ENCODE measurements at places on chromosomes 6 and 20.

DNA sequence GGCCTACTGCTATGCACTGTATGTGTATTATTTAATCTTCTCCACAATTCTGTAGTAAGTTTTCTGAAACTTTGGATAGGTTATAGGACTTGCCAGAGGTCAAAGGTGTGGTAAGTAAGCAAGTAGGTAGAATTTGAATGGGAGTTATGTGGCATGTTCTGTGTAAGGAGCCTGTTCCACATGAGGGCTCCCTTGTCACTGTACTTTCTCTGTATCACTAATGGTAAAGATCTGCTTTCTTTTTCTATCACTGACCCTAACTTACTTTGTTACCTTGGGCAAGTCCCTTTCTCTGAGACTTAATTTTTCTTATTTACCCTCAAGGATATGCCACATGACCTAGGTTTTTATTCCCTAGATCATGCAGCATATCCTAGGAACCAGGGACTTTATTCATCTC is 50.3 kb downstream of the EIF2S2 start:
- no peak for DNase-seq

DNA sequence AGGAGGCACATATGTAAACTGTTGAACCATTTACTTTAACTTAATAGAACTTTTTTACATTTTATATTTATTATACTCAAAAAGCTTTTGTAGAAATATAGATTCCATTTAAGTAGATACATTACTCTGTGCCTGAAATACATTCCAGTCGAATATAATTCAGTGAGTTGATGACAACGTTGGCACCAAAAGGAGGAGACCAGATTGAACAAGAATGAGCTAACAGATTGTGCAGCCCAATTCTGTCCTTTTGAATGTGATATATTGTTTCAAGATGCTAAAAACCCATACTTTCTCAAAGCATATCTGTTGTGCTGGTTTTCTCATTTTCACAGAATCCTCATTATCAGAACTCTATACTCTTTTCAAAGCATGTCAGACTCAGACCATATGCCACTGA is 147.4 kb upstream of the SIM1 start:
- no peak for DNase-seq

GRCh38 chr6:89079511-89080234 is 878 bp upstream of the PNRC1 start:
- peak; percentile 44 for DNase-seq

DNA sequence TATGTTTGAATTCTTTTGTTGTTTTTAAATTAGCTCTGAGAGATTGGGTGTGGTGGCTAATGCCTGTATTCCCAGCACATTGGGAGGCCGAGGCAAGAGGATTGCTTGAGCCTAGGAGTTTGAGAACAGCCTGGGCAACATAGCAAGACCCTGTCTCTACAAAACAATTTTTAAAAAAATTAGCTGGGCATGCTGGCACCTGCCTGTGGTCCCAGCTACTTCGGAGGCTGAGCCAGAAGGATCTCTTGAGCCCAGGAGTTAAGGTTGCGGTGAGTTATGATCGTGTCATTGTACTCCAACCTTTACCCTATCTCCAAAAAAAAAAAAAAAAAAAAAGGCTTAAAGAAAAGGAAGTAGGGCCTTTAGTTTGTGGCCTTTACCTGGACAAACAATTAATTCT is 22.9 kb downstream of the DHX35 start:
- no peak for DNase-seq

- DNase-seq, result no peak
Observed at GRCh38 chr6:76435174-76435573, 362.7 kb upstream of the IMPG1 start.

- no peak for DNase-seq
Observed at GRCh38 chr6:144335311-144335861, 50.3 kb downstream of the UTRN start.

DNA sequence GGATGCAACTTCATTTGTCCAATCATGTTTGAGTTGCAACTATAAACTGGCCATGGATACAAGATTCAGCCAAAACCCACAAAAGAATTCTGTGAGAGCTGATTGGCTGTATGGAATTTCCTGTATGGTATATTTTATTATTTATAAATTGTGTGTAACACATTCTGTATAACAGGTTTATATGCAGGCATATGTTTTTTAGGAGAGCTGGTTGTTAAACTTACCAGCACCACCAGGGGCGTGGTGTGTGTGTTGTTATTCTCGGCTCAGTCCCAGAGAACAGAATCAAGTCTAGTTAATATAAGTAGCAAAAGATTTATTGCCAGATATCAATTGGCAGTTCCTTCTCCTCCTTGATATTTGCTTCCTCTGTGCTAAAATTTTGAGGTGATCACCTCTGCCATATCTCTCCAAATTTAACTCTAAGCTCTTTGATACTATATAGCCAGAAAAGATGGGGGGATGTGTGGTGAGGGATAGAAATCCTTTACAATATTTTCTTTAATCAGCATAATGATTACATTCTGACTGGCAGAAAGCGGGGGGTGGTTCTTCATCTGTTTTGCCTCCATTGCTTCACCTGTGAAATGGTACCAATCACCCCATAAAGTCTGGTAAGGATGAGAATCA is 22.9 kb downstream of the CNBD2 start:
- no peak for DNase-seq

GRCh38 chr6:72974276-72974675 is 251.0 kb downstream of the KHDC1L start:
- DNase-seq, result peak; percentile 86

- DNase-seq, result no peak
Observed at GRCh38 chr20:8858181-8858787, 210.6 kb upstream of the PLCB4 start.

GRCh38 chr6:34912715-34913464 is 23.8 kb downstream of the ANKS1A start:
- no peak for DNase-seq

DNA sequence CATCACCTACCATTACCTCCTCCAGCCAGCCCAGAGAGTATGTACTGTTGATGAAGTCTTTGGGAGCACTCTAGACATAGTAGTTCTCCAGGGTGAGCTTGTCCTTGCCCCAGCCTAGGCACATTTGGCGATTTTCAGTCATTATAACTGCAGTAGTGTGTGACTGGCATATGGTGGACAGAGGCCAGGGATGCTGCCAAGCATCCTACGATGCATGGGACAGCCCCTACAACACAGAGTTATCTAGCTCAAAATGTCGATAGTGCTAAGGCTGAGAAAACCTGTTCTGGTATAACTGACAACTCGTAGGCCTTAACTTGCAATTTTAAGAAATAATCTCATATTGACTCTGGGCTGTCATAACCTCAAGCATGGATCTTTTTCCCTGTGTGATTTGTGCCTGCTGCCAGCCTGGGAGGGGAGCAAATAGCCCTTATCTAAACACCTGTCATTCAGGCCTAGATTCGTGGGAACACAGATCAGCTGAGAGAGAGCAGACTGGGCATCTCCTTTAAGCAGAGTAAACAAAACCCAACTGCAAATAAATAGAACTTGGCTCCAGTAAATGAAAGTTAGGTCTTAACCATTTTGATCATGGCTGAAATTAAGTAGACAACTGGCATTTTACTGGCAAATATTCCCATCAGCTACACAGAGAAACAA is 102.6 kb downstream of the SPTLC3 start:
- peak; percentile 52 for DNase-seq

DNA sequence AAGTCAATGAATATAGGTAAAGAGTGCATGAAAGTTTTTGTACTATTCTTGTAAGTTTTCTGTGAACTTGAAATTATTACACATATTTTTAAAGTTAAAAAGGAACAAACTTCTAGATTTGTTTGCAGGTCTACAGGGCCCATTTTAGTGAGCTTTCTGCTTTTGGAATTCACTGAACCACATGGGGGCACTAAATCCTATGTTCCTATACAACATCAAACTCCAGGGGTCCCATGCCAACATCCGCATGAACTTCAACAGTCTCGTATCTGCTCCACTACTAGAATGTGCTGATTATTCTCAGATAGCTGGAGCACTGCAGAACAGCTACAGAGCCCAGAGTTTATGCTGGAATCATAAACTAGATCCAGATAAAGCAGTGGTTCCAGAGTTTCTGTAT is 347.9 kb upstream of the SPTLC3 start:
- DNase-seq, result no peak

- no peak for DNase-seq
Observed at GRCh38 chr6:37745748-37746147, 48.1 kb upstream of the MDGA1 start.

- no peak for DNase-seq
Observed at GRCh38 chr20:37801921-37802320, 101.0 kb upstream of the VSTM2L start.

GRCh38 chr6:3801960-3802359 is 47.2 kb upstream of the FAM50B start:
- no peak for DNase-seq

DNA sequence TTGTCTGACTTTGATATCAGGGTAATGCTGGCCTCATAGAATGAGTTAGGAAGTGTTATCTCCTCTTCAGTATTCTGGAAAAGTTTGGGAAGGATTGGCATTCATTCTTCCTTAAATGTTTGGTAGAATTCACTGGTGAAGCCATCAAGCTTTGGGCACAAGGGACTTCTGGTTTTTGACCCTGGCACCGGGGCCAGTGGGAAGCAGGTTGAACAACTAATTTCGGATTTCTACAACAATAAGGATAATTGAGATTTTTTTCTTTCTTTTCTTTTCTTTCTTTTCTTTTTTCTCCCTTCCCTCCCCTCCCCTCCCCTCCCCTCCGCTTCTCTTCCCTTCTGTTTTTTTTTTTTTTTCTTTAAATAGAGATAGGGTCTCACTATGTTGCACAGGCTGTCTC is 70.4 kb downstream of the EFCAB8 start:
- DNase-seq, result no peak

- no peak for DNase-seq
Observed at GRCh38 chr6:24306936-24307335, 50.9 kb downstream of the DCDC2 start.
